Naive B cell (primary cell): ENCODE measurements at places on chromosomes 13 and 19. TPM values are rescaled to one million over a fixed set of nuclear protein-coding genes. Genes with fewer than 3 reads are reported as not detected.

Gene KLK15
- polyA plus RNA-seq, result not detected

GRCh38 chr19:33878910-33879810, 82.5 kb downstream of the KCTD15 start:
- no peak for DNase-seq

- DNase-seq, result peak; percentile 42
Observed at GRCh38 chr19:18109733-18110608, 12.4 kb downstream of the MAST3 start.

GRCh38 chr19:23415034-23415433, 19.8 kb upstream of the ZNF91 start:
- no peak for DNase-seq

GRCh38 chr19:13404236-13404635, 102.0 kb downstream of the CACNA1A start:
- no peak for DNase-seq

- DNase-seq, result no peak
Observed at GRCh38 chr19:296476-297225, 5.4 kb upstream of the PLPP2 start.

Gene ZIC2
- not detected for polyA plus RNA-seq

Gene CCNA1
- 0.23 TPM for polyA plus RNA-seq

GRCh38 chr13:94678845-94679244, 33.5 kb downstream of the SOX21 start:
- no peak for DNase-seq

- DNase-seq, result no peak
Observed at GRCh38 chr13:48391257-48391656, 21.7 kb downstream of the LPAR6 start.

DNA sequence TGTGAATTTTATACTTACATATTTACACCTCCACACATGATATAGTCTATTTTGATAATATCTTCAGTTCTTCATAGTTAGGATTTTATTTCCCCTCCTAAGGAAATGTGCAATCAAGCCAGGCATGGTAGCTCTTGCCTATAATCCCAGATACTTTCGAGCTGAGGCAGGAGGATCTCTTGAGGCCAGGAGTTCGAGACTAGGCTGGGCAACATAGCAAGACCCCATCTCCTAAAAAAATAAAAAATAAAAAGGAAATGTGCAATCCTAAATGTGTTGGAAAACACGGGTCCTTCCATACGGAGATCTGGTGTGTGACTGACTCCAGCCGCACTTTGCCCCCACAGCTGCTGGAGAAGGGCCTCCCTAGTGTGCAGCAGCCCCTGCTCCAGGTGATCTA, 71.5 kb downstream of the ZAR1L start:
- no peak for DNase-seq

- DNase-seq, result no peak
Observed at GRCh38 chr13:113802090-113802531, 43.1 kb downstream of the TMEM255B start.

DNA sequence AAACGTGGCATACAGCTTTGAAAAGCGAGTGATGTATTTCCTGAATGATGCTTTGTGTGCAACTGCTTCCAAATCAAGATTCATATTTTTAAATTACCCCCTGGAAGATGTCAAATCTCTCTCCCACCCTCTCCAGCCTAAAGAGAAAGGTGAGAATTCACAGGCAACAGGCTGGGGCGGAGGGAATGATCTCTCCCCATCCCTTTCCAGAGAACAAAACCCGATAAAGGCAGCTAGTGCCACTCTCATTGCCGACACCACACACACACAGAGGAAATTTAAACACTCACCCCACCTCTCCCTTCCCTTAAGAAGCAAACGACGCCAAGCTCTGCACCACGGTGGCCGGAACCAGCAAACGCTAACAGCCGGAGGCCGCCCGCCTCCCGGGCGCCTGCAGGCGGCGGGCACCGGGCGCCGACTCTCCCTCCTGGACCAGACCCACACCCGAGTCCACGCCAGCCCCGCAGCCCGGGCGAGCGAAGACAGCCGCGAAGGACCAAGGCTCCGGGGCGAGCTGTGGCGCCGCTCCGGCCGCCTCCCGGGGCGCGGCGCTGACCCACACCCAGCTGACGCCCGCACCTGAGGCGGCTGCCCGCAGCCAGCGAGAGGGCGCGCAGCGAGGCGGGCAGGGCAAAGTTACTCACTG, 477 bp downstream of the LNX2 start:
- no peak for DNase-seq

GRCh38 chr13:33185853-33186252, 99.7 kb downstream of the STARD13 start:
- DNase-seq, result no peak

Gene PSG11
- polyA plus RNA-seq, result not detected

DNA sequence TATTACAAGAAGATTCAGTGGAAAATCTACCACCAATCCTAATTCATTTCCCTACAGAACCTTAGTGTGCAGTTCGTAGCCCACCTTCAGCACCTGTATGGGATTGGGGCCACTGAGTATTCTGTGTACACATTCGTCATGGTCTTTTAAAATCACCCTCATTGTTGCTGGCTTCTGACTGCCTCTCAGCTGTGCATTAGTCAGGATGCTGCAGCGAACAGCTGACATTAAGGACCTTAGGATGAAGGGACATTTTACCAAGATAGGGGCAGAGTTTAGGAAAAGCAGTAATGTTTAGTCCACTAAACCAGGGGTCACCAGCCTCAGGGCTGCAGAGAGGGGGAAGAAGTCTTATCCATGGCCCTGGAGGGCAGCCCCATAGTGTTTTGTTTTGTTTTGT, 176.5 kb downstream of the COL4A1 start:
- DNase-seq, result no peak

DNA sequence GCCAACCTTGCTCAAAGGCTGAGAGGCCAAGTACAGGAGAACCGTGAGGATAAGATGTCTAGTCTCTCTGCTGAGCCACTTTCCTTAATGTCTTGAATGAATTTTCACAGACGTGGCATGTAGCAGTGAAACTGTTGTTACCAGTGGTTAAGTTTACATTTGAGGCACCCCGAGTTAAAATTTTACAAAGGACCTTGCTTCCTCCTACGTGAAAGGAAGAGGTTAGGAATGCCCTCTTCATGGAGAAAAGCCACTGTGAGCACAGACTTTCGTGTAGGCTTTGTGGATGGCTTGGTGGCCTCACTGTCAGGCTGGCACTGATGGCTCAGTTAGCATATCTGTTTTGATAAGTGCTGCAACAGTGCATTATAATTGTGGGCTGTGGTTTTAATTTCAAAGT, 2.7 kb downstream of the GJB2 start:
- no peak for DNase-seq

Gene ZNF737
- 22.2 TPM for polyA plus RNA-seq

GRCh38 chr19:45179072-45179891, 698 bp downstream of the BLOC1S3 start:
- DNase-seq, result no peak

DNA sequence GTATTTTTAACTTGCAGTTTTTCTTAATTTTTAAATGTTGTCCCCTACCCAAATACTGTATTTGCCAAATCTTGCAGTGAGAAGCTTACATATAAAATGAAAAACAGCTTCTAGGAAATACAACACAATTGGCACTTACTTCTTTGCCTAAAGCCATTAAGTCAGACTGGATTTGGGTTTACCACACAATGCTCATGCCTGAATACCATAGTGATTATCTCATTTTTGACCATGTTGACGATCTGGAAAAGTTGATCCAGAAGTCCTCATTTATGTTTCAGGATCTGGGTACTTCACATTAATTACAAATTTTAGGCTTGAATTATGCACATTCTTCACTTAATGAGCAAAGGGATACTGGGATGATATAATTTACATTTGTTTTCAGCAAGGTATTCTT, 2.4 kb downstream of the RNF6 start:
- DNase-seq, result no peak

DNA sequence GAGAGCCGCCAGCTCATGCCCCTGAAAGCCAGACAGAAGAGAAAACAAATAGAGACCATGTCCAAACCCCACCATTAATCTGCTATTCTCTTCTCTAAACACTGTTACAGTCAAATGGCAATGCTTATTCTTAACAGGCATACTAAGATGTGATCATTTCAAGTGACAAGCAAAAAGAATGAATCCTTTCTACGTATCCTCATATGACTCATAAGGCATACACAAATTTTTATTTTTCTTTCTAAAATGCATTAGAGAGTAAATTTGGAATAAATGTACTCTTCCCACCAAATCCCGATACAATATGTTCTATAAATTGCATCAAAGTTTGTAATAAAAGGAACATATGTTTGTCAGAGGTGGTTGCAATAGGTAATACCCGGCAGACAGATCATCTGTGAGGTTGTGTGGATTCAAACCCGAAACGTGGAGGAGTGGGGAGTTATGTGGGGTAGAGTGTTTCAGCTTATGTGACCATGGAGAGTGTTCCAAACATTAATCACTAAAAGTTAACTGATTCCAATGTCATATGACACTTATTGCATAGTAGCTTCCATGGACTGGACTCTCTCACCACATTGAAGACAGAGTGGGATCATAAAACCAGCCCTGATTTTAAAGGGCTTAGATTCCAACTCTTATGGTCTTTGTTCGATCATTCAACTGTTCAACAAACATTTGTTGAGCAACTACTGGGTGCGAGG, 213.1 kb downstream of the DCLK1 start:
- no peak for DNase-seq

Gene ZNF420
- polyA plus RNA-seq, result 35.7 TPM

- DNase-seq, result no peak
Observed at GRCh38 chr19:55483706-55484592, 1.0 kb upstream of the NAT14 start.

Gene ZNF229
- 2.8 TPM for polyA plus RNA-seq

Gene PGLYRP2
- polyA plus RNA-seq, result not detected

Gene CD70
- not detected for polyA plus RNA-seq

Gene NLRP9
- polyA plus RNA-seq, result not detected

Gene NFILZ
- polyA plus RNA-seq, result not detected

Gene ZNF90
- 4.1 TPM for polyA plus RNA-seq

Gene TMEM238
- polyA plus RNA-seq, result not detected

- no peak for DNase-seq
Observed at GRCh38 chr13:75800545-75800944, 164.4 kb downstream of the LMO7 start.

Gene OR7D2
- polyA plus RNA-seq, result not detected
